ENCODE measurements at places on chromosomes 13 and 19.

- no peak for DNase-seq
Observed at GRCh38 chr13:31946091-31946770, 85.3 kb upstream of the FRY start.

GRCh38 chr19:2888731-2889224 is 11.9 kb upstream of the ZNF57 start:
- DNase-seq = no peak

- DNase-seq = no peak
Observed at GRCh38 chr13:110528911-110529310, 32.6 kb downstream of the RAB20 start.

DNA sequence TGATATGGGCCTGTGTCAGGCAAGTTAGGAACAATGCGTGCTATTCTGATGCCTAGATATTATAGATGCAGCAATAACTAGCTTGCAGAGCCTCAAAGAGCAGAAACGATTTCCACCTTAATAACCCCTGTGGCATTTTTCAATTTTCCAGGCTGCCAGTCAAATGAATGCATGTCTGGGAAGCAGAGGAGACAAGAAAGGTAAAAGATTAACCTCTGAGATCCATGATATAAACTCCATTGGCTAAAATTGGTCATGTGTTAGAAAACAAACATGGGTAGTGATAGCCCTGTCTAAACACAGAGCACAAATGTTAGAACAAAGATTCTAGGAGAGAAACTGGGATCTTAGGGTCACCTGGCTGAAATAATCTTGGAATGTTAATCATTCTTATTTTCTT is 811.1 kb downstream of the DIAPH3 start:
- DNase-seq = no peak

Measured in upper lobe of right lung (tissue), 1 donor.